ENCODE measurements at places on chromosomes 11 and 22.
A peak's percentile ranks its signal among the peaks of the same experiment; 100 is the strongest.

GRCh38 chr22:47151490-47151889 is 389.0 kb downstream of the TBC1D22A start:
- H3K4me1 ChIP-seq: peaks cover 15% of the 10 kb centered on the region
- no peak for DNase-seq
- H3K36me3 ChIP-seq: no peaks in the 10 kb centered on the region
- H3K27ac ChIP-seq: no peak overlapping the region
- H3K4me3 ChIP-seq: no peak overlapping the region

GRCh38 chr11:62601122-62601371 is 618 bp downstream of the MTA2 start:
- peaks cover 72% of the 10 kb centered on the region for H3K36me3 ChIP-seq
- peak overlapping the region; percentile 95 for H3K4me3 ChIP-seq
- H3K27ac ChIP-seq: peak overlapping the region; percentile 97

- no peaks in the 10 kb centered on the region for H3K27me3 ChIP-seq
- H3K27ac ChIP-seq: no peak overlapping the region
- H3K4me3 ChIP-seq: no peak overlapping the region
- H3K4me1 ChIP-seq: no peaks in the 10 kb centered on the region
- no peak for DNase-seq
These were observed 95.0 kb downstream of the PDHX start for GRCh38 chr11:35011389-35011788.

- H3K36me3 ChIP-seq: peaks cover 76% of the 10 kb centered on the region
- no peaks in the 10 kb centered on the region for H3K4me1 ChIP-seq
- H3K27ac ChIP-seq: no peak overlapping the region
- no peak for DNase-seq
- H3K27me3 ChIP-seq: no peaks in the 10 kb centered on the region
These were observed 32.0 kb downstream of the NEFH start for GRCh38 chr22:29512031-29512430.

DNA sequence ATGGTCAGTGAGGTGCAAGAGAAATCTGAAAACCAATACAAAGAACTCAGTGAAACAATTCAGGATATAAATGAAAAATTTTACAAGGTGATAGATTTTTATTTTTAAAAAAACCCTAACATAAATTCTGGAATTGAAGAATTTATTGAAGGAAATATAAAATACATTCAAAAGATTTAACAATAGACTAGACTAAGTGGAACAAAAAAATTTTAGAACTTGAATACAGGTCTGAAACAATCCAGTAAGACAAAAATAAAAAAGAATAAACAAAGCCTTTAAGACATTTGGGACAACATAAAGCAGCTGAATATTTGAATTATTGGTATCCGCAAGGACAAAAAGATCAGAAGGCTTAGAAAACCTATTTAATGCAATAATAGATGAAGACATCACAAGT is 8.7 kb downstream of the SPA17 start:
- H3K27ac ChIP-seq: no peak overlapping the region
- H3K36me3 ChIP-seq: no peaks in the 10 kb centered on the region
- no peaks in the 10 kb centered on the region for H3K4me1 ChIP-seq

GRCh38 chr22:24330636-24331035 is 60.0 kb downstream of the SPECC1L start:
- H3K27me3 ChIP-seq: no peaks in the 10 kb centered on the region
- no peak overlapping the region for H3K27ac ChIP-seq
- H3K4me3 ChIP-seq: no peak overlapping the region
- H3K4me1 ChIP-seq: no peaks in the 10 kb centered on the region

DNA sequence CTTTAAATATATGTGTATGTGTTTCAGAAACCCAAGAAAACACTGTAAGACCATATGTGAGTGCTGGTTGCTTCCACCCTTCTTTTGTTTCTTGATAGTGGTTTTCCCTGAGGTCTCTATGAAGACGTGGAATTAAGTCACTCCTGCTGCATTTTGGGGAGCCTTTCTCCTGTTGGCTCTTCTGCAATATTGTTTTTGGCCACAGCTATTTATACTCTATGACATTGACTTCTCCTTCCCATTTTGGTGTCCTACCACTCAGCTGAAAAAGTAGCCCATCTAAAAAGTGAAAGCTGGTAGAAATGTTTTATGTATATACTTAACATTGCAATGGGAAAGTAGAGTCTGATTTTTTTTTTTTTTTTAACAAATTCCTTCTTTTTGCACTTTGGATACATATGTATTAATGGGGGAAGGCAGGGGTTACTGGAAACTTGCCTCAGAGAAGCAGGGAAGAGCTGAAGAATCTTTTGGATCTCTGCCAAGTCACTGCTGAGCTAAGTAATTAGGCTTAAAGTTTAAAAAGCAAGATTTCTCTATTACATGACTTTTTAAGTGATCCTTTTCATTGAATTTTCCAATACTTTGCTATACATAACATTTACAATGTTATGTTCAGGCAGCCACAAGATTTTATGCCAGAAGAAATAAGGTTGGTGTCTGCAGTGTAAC is 1.8 kb downstream of the TTC17 start:
- DNase-seq: no peak
- peak overlapping the region; percentile 90 for H3K27ac ChIP-seq
- peak overlapping the region; percentile 97 for H3K4me3 ChIP-seq

DNA sequence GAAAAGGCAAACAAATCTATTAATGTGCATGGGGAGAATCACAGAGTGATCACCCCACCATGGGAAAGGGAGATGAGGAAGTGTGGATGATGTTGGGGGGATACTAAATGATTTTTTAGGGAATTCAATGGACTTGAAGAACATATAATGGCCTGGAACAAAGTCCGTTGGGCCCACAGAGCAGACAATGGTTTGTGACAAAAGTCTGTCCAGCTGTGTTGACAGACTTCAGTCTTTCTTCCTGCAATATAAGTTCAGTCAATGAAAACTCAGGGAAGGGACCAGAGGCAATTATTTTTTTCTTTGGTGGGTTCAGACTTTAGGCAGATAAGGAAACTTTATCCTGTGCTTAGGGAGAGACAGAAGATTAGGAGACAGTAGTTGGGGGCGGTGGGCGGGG is 18.0 kb upstream of the HORMAD2 start:
- H3K27me3 ChIP-seq: no peaks in the 10 kb centered on the region
- no peaks in the 10 kb centered on the region for H3K36me3 ChIP-seq
- H3K4me3 ChIP-seq: no peak overlapping the region
- no peak for DNase-seq
- H3K4me1 ChIP-seq: no peaks in the 10 kb centered on the region

DNA sequence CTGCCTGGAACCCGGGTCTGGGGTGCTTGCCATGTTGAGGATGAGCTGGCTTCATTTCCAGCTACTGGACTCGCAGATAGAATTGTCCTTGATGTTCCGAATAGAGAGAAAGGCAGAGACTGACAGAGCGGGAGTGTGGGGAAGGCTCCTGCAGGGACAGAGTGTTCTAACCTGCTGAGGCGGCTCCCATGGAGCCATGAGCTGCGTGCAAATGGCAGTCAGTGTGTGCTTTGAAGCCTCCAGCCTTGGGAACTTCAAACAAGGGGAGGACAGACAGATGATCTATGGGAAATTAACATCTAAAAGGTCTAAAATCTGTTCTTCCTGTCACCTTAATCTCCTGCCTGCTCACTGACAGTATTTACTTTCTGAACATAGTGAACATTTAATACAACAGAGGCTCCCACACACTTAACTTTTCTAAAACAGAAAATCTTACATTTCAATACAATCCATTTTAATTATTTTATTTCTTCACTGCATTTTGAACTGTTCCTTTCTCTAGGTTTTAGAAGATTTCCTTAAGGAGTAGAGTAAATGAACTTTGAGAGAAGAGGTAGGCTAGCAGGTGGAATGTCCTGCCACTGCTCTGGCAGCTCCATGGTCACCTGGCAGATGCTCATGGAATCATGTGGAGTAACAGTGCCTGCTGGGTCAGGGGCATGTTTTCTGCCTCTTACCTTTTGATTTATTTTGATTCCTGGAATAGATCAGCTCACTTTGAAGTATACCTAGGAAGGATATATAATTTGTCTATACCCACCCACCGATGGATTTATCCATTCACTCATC is 481.7 kb downstream of the NTM start:
- H3K36me3 ChIP-seq: no peaks in the 10 kb centered on the region
- no peaks in the 10 kb centered on the region for H3K4me1 ChIP-seq
- no peak overlapping the region for H3K4me3 ChIP-seq
- DNase-seq: no peak
- H3K27me3 ChIP-seq: no peaks in the 10 kb centered on the region
- no peak overlapping the region for H3K27ac ChIP-seq

GRCh38 chr11:111762981-111763643 is 3.1 kb downstream of the PPP2R1B start:
- H3K27me3 ChIP-seq: no peaks in the 10 kb centered on the region
- DNase-seq: no peak
- H3K4me1 ChIP-seq: peaks cover 7% of the 10 kb centered on the region
- peaks cover 66% of the 10 kb centered on the region for H3K36me3 ChIP-seq
- no peak overlapping the region for H3K4me3 ChIP-seq

- no peak overlapping the region for H3K4me3 ChIP-seq
- H3K27me3 ChIP-seq: no peaks in the 10 kb centered on the region
- no peak overlapping the region for H3K27ac ChIP-seq
- H3K4me1 ChIP-seq: peaks cover 77% of the 10 kb centered on the region
- H3K36me3 ChIP-seq: no peaks in the 10 kb centered on the region
These were observed 9.0 kb upstream of the BID start for GRCh38 chr22:17783312-17783711.

- DNase-seq: no peak
- no peaks in the 10 kb centered on the region for H3K4me1 ChIP-seq
- no peak overlapping the region for H3K4me3 ChIP-seq
- peaks cover 44% of the 10 kb centered on the region for H3K36me3 ChIP-seq
- no peak overlapping the region for H3K27ac ChIP-seq
These were observed 14.2 kb downstream of the PEX26 start for GRCh38 chr22:18091916-18092526.

GRCh38 chr22:49008682-49009235 is 818.9 kb downstream of the BRD1 start:
- no peaks in the 10 kb centered on the region for H3K4me1 ChIP-seq
- no peak overlapping the region for H3K4me3 ChIP-seq
- H3K36me3 ChIP-seq: no peaks in the 10 kb centered on the region
- no peak overlapping the region for H3K27ac ChIP-seq
- DNase-seq: no peak

- H3K36me3 ChIP-seq: no peaks in the 10 kb centered on the region
- H3K27me3 ChIP-seq: no peaks in the 10 kb centered on the region
- H3K27ac ChIP-seq: no peak overlapping the region
- H3K4me1 ChIP-seq: no peaks in the 10 kb centered on the region
These were observed 1160.4 kb downstream of the BRD1 start for GRCh38 chr22:48667289-48667688.

DNA sequence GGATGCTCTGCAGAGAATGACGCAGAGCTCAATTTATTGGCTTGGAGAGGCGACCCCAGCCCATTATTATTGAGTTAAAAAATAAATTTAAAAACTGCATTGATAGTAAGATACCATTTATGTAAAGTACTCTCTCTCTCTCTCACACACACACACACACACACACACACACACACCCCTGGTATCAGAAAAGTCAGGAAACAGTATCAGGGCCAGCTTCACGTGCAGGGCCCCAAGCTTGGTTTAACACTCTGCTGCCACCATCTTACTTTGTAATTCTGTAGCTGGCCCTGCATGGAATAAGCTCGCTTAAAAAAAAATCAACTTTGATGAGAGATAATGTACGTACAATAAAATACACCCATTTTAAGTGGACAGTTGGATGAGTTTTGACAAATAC is 59.8 kb upstream of the CD5 start:
- no peak for DNase-seq
- no peaks in the 10 kb centered on the region for H3K4me1 ChIP-seq
- H3K4me3 ChIP-seq: no peak overlapping the region
- peaks cover 58% of the 10 kb centered on the region for H3K27me3 ChIP-seq
- no peaks in the 10 kb centered on the region for H3K36me3 ChIP-seq

DNA sequence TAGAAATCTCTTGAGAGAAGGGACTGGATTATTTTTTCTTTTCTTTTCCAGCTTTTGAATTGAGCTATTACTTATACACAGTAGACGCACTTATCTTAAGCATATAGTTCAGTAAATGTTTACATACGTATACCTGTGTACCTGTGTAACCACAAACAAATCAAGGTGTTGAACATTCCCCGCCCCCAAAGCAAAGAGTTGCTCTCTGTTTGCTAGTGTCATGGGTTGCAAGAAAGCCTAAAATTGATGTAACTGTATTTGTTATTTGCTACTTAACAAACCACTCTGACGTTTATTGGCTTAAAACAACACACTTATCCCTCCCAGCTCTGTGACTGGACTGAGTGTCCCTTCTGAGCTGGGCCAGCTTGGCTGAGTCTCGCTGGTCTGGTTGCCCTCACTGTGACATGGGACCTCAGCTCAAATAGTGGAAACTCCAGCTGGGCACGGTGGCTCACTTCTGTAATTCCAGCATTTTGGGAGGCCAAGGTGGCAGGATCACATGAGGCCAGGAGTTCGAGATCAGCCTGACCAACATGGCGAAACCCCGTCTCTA is 25.4 kb upstream of the CABP2 start:
- no peak overlapping the region for H3K4me3 ChIP-seq
- no peak overlapping the region for H3K27ac ChIP-seq
- no peaks in the 10 kb centered on the region for H3K27me3 ChIP-seq
- H3K36me3 ChIP-seq: no peaks in the 10 kb centered on the region

- H3K36me3 ChIP-seq: no peaks in the 10 kb centered on the region
- peaks cover 13% of the 10 kb centered on the region for H3K4me1 ChIP-seq
- peaks cover 30% of the 10 kb centered on the region for H3K27me3 ChIP-seq
- H3K27ac ChIP-seq: no peak overlapping the region
- no peak overlapping the region for H3K4me3 ChIP-seq
These were observed 33.4 kb upstream of the ATXN10 start for GRCh38 chr22:45638197-45638596.

- H3K4me1 ChIP-seq: no peaks in the 10 kb centered on the region
- no peak overlapping the region for H3K27ac ChIP-seq
- no peaks in the 10 kb centered on the region for H3K27me3 ChIP-seq
- no peaks in the 10 kb centered on the region for H3K36me3 ChIP-seq
- H3K4me3 ChIP-seq: no peak overlapping the region
These were observed 1350.5 kb downstream of the BRD1 start for GRCh38 chr22:48477031-48477721.

- no peaks in the 10 kb centered on the region for H3K27me3 ChIP-seq
- no peaks in the 10 kb centered on the region for H3K4me1 ChIP-seq
- H3K27ac ChIP-seq: no peak overlapping the region
- no peak overlapping the region for H3K4me3 ChIP-seq
These were observed 7.8 kb downstream of the CCDC90B start for GRCh38 chr11:83278351-83278750.

DNA sequence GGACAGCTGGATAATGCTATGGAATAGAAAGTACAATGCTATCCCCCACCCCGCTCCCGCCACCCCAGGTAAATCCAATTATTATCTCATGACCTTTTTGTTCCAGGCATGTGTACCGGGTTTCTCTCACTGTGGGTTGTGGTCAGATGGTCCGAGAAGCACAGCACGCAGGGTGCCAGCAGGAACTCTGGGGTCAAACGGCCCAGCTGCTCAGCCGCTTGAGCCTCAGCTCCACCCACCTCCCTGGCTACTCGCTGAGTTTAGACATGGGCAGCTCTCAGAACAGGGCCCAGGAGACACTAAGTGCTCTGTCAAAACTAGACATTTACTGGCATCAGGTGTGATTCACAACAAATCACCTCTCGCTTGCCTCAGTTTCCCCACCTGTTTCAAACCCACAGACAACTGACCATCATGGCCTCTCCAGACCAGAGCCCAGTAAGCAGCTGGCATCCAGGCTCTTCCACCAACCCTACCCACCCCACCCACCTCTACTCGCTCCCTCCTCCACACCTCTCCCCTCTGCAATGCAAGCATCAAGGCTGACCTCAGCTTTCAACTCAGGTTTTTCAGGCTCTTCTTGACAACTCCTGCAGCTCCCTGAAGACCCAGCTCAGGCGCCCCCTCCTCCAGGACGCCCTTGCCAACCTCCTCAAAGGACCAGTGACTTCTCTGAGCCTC is 13.0 kb upstream of the MFNG start:
- H3K4me3 ChIP-seq: no peak overlapping the region
- DNase-seq: no peak
- no peaks in the 10 kb centered on the region for H3K27me3 ChIP-seq
- H3K4me1 ChIP-seq: peaks cover 15% of the 10 kb centered on the region

All from K562 (cell line).